T-helper 2 cell treated with Interferon-gamma antibody and Interleukin-4, amounts not matched to agents 5 μg/mL and 100 μg/mL, for 36 hours (primary cell): ENCODE measurements at places on chromosomes 6 and 20.
A peak's percentile ranks its signal among the peaks of the same experiment; 100 is the strongest.

DNA sequence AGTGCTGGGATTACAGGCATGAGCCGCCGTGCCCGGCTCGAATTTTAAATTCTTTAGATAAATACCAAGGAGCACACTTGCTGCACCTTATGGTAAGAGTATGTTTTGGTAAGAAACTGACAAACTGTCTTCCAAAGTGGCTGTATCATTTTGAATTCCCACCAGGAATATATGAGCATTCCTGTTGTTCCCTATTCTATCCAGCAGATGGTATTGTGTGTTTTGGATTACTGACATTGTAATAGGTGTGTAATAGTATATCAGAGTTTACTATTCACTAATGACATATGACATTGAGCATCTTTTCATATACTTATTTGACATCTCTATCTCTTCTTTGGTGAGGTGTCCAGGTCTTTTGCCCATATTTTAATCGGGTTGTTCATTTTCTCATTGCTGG is 40.5 kb downstream of the TGM6 start:
- no peak overlapping the region for H3K4me3 ChIP-seq
- no peak overlapping the region for H3K27ac ChIP-seq
- H3K4me1 ChIP-seq: no peaks in the 10 kb centered on the region
- H3K27me3 ChIP-seq: peaks cover 14% of the 10 kb centered on the region
- DNase-seq: no peak
- H3K36me3 ChIP-seq: no peaks in the 10 kb centered on the region

- peaks cover 36% of the 10 kb centered on the region for H3K27me3 ChIP-seq
- H3K4me1 ChIP-seq: no peaks in the 10 kb centered on the region
- no peak overlapping the region for H3K4me3 ChIP-seq
- no peak overlapping the region for H3K27ac ChIP-seq
- DNase-seq: no peak
Observed at GRCh38 chr6:170261643-170262488, 29.0 kb downstream of the DLL1 start.

GRCh38 chr6:154510144-154510905 is at the start of gene CNKSR3:
CNKSR3 (minus strand) TSS chr6:154510685; CDS start chr6:154510114, 571 bp downstream.
- peaks cover 3% of the 10 kb centered on the region for H3K4me1 ChIP-seq
- H3K36me3 ChIP-seq: no peaks in the 10 kb centered on the region
- H3K27ac ChIP-seq: no peak within 1 kb of the TSS
- H3K27me3 ChIP-seq: peaks cover 60% of the 10 kb centered on the region
- DNase-seq: no peak

DNA sequence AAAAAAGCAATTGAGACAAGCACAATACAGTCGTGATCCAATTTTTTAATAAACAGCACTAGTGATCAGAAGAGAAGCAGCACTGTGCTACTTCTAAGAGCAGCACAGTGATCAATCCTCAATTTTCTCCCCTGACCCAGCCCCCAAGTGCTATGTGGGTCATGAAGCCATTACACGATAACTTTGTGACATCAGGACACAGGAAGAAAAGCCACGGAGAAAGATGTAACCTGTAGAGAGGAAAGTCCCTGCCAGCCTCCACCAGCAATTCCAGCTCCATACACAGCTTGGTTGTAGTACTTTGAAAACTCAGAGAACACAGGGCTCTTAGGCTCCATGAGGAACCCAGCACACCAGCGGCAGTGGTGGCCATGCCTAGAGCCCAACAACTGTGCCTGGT is 45.3 kb upstream of the MYB start:
- no peak for DNase-seq
- no peak overlapping the region for H3K27ac ChIP-seq
- no peaks in the 10 kb centered on the region for H3K27me3 ChIP-seq
- H3K4me3 ChIP-seq: no peak overlapping the region
- H3K4me1 ChIP-seq: peaks cover 34% of the 10 kb centered on the region
- H3K36me3 ChIP-seq: no peaks in the 10 kb centered on the region

- H3K4me1 ChIP-seq: no peaks in the 10 kb centered on the region
- no peaks in the 10 kb centered on the region for H3K36me3 ChIP-seq
- H3K27me3 ChIP-seq: peaks cover 28% of the 10 kb centered on the region
Observed at GRCh38 chr20:1943275-1944002, 48.2 kb downstream of the SIRPA start.

DNA sequence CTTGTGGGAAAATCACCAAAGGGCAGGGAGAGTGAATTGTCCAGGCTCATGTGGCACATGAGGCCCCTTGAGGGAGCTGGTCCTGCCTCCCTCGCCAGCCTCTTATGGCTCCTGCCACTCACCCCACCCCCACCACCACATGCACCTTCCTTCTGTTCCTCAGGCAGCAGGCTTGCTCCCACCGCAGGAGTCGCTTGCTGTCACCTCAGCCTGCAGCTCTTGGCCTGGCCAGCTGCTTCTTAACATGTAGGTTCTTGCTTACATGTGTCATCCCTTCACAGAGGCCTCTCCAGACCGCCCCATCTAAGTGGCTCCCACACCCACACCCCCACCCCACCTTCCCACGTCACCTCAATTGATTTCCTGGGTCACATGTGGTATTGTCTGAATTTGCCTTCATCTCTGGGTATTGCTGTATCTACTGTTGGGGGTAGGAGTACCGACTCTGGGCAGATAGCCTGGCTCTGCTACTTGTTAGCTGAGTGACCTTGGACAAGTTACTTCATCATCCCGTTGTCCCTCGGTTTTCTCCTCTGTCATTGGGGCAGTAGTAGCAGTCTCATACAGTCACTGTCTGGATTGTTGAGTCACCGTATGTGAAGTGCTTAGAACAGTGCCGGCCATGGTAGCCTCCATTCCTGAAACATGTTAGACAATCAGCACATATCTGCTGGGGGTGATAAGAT is 41.7 kb downstream of the SLC9A8 start:
- peaks cover 30% of the 10 kb centered on the region for H3K36me3 ChIP-seq
- H3K4me1 ChIP-seq: peaks cover 12% of the 10 kb centered on the region
- no peak for DNase-seq
- no peaks in the 10 kb centered on the region for H3K27me3 ChIP-seq

- H3K27me3 ChIP-seq: no peaks in the 10 kb centered on the region
- no peak for DNase-seq
- no peaks in the 10 kb centered on the region for H3K36me3 ChIP-seq
- H3K4me3 ChIP-seq: no peak overlapping the region
Observed at GRCh38 chr6:121884091-121884490, 448.6 kb downstream of the GJA1 start.

- H3K4me3 ChIP-seq: peak overlapping the region; percentile 79
- no peaks in the 10 kb centered on the region for H3K36me3 ChIP-seq
- DNase-seq: no peak
- H3K27me3 ChIP-seq: peaks cover 51% of the 10 kb centered on the region
- peaks cover 17% of the 10 kb centered on the region for H3K4me1 ChIP-seq
- H3K27ac ChIP-seq: no peak overlapping the region
Observed at GRCh38 chr6:26502165-26502564, 2.1 kb downstream of the BTN1A1 start.

DNA sequence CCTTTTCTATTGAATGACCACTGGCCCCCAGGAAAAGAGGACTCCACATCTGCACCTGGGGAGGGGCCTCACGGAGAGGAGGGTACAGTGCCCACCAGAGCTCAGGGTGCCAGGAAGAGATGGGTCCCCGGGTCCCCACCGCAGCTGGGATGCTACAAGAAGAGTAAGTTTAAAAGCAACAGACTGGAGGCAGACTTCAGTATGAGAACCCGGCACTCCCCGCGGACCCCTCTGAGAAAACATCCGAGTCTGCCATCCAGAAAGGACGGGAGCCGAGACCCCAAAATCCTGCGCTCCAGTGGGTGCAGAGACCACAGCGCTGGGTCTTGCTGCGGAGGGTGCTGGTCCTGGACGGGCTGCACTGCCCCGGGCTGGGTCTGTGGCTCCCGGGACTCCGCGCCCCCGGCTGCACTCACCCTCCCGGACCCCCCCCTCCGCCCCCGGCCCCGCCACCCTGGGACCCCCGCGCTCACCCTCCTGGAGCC is 350 bp downstream of the HELZ2 start:
- peaks cover 1% of the 10 kb centered on the region for H3K36me3 ChIP-seq
- peak overlapping the region; percentile 84 for H3K27ac ChIP-seq
- H3K4me3 ChIP-seq: peak overlapping the region; percentile 85
- H3K4me1 ChIP-seq: peaks cover 2% of the 10 kb centered on the region
- peaks cover 24% of the 10 kb centered on the region for H3K27me3 ChIP-seq

GRCh38 chr6:104324301-104324700 is 535.4 kb downstream of the HACE1 start:
- no peak overlapping the region for H3K27ac ChIP-seq
- DNase-seq: no peak
- H3K36me3 ChIP-seq: no peaks in the 10 kb centered on the region
- no peak overlapping the region for H3K4me3 ChIP-seq
- no peaks in the 10 kb centered on the region for H3K27me3 ChIP-seq

GRCh38 chr6:87656857-87657256 is 45.2 kb downstream of the AKIRIN2 start:
- no peaks in the 10 kb centered on the region for H3K27me3 ChIP-seq
- DNase-seq: no peak
